ENCODE measurements at places on chromosomes 1 and 21.
A peak's percentile ranks its signal among the peaks of the same experiment; 100 is the strongest.

DNA sequence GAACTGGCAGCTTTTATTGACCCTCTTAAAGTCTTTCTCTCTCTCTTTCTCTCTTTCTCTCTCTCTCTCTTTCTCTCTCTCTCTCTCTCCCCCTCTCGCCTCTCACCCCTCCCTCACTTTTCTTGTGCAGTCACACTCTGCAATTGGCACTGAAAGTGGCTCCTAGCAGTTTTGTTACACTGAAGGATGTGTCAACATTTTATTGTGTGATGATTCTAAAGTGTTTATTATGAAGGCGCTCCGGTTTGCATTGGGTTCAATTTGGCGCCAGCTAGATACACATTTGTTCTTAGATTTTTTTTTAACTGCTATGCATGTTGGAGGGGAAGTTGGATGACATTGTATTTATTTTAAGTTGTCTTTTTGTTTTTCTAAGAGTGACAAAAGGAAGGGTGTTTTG, 64.0 kb upstream of the CHRM3 start:
- DNase-seq: peak; percentile 73

DNA sequence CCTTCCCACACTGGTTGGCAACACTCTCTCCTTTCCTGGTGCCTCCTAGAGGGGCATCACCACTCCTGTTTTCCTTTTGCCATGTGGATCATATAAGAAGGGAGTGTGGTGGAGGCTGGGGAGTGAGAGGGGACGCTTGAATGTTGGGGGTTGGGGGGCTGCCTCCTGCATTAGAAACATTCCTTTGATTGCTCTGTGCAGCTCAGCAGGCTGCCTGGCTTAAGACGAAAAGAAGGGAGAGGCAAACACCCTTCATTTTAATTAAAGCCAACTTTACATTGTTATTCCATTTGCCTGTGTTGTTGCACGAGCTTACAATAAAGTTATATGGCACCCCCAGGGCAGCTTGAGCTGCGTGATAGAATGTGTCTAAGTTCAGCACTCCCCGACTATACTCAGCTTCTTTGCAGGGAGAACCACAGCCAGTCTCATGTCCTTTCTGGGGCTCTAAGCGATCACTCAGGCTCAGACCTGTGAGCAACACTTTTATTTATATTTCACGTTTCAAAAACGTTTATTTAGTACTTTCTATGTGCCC, 57.4 kb downstream of the FOXD2 start:
- no peak for DNase-seq

DNA sequence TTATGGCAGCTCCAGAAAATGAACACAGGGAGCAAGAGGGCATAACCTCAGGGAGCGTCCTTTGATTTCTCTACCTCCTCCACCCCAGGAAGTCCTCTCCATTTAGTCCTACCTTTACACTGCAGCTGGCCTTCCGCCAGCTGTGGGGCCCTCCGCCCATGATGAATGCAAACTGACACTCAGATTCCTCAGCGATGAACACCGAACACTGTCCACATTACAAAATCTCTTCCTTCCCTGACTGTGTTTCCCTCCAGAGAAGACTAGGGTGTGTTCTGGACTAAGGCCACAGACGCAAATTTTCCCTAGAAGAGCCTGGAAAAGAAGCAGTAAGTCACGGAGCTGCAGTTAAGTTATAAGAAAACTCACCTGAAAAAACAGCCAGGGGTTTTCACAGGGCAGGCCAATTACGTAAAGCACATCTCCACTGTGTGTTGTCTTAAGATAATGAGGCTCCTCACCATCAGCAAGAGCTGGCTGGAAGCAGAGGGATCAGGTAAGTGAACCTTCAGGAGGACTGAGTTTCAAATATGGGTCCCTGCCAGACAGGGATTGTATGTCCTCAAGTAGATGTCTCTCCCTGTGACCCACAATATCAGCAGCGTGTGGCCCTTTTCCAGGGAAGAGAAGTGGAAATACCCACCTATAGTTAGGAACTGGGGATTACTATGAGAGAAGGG, 46.3 kb upstream of the ATP1B1 start:
- DNase-seq: peak; percentile 70

DNA sequence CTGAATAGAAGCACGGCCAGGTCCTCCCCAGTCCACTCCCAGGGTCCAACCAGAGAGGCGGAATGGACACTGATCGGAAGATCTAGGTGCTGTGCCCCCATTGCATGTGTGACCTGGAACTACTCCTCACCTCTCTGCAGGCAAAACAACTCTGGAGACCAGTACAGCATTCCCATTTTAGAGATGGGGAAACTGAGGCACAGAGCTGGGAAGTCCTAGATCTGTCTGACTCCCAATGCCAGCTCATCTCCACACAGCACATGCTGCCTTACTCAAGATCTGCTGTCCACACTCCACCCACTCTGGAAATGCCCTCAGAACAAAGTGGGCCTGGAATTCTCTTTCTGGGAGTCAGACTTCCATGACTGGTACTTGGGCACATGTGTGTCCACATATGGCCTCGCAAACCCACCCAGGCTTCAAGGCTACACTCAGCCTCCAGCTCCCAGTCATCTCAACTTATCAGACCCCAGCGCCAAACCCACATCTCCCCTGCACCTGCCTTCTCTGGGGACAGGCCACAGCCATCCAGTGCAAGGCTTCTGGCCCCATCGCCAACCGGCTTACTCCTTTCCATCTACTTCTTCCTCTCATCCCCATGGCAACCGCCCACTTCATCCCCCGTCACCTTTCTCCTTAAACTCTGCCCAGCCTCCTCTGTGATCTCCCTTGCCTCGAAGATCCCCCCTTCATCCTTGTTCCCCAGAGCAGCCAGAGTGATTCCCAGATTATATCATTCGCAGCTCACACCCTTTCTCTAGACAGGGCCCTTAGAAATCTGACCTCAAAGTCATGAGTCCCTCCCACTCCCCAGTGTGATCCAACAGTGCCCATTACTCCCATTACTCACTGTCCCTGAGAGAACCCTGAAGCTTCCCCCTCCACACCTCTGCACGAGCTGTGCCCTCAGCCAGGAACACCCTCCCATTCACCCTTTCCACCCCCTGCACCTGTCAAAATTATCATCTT, 2.7 kb downstream of the COL8A2 start:
- DNase-seq: no peak

DNA sequence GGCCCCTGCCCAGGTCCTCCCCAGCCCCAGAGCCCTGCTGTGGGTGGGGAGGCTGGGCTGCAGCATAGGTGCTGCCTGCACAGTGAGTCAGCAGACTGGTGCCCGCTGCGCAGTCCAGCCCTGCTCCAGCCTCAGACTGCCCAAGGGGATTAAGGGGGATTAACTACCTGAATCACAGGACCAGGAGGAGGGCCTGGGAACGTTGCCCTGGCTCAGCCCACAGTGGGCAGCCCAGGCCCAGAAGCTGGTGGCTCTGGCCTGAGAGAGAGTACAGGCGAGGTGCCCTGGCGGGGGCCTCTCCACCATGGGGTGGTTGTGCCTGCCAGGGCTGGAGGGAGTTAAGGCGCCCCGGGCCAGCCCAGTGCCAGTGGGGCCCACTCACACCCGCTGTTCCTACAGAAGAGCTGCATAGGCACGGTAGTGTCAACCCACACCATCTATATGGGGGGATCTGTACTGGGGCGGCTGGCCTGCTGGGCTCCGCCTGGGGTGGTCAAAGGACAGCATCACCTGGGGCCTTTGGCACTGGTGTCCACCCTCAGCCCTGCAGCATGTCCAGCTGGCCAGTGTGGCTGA, 2.3 kb downstream of the OBSCN start:
- no peak for DNase-seq
